ENCODE measurements at places on chromosomes 7 and 10.

- no peak for DNase-seq
Measured at GRCh38 chr7:23016345-23017253, 2.7 kb upstream of the HYCC1 start.

- DNase-seq = no peak
Measured at GRCh38 chr10:67851186-67851585, 13.2 kb upstream of the DNAJC12 start.

DNA sequence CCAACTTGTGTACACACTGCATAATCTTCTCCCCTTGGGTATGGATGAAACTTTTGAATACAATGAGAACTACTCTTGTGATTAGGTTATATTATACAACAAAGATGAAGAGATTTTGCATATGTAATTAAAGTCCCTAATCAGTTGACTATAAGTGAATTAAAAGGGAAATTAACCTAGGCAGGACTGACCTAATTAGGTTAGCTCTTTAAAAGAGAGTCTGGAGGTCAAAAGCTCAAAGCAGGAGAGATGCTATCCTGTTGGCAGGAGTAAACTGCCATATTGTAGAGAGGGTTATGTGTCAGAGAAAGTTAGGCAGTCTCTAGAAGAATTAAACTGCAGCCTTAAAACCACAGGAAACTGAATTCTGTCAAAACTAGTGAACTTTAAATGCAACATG is 29.4 kb downstream of the HGF start:
- DNase-seq = no peak

- DNase-seq = no peak
Measured at GRCh38 chr7:45689011-45689796, 115.0 kb downstream of the ADCY1 start.

GRCh38 chr7:20778063-20778721 is 8.5 kb downstream of the SP8 start:
- DNase-seq = peak; percentile 38

GRCh38 chr7:141663081-141663849 is 38.7 kb downstream of the DENND11 start:
- DNase-seq = no peak

- DNase-seq = no peak
Measured at GRCh38 chr7:1007901-1008300, 24.9 kb downstream of the CYP2W1 start.

DNA sequence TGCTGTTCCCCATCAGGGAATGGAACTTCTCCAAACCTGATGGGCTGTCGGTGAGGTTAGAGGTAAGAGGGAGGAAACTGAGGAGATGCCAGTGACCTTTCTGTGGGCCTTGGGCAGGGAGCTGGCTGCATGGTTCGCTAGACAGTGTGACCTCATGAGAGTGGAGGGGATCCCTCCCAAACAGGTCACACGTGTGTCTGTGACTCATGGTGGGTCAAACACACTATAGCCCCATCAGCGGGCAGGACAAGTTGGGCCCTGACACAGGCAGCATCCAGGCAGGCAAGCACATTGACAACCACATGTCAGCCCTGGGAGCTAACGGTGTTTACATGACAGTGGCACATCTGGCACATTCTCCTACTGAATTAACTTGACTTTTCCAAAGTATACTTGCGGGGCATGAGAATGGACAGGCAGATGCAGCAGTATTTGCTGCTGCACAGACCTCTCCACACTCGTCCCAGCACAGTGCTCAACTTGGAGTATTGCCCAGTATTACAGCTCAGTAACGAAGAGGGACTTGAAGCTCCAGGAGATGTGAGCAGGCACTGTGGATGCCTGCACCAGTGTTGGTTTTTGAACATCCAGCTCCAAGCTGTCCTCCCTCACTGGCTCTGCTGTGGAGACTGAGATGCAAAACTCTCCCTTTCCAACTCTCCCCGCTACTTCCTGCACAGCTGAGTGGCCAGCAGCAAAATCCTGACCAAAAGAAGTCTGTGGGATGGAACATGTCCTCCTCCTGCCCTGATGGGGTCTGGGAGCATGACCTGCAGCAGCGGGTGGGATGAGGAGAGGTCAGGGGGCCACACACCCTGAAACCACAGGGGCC is 199.6 kb downstream of the WDR37 start:
- DNase-seq = no peak

DNA sequence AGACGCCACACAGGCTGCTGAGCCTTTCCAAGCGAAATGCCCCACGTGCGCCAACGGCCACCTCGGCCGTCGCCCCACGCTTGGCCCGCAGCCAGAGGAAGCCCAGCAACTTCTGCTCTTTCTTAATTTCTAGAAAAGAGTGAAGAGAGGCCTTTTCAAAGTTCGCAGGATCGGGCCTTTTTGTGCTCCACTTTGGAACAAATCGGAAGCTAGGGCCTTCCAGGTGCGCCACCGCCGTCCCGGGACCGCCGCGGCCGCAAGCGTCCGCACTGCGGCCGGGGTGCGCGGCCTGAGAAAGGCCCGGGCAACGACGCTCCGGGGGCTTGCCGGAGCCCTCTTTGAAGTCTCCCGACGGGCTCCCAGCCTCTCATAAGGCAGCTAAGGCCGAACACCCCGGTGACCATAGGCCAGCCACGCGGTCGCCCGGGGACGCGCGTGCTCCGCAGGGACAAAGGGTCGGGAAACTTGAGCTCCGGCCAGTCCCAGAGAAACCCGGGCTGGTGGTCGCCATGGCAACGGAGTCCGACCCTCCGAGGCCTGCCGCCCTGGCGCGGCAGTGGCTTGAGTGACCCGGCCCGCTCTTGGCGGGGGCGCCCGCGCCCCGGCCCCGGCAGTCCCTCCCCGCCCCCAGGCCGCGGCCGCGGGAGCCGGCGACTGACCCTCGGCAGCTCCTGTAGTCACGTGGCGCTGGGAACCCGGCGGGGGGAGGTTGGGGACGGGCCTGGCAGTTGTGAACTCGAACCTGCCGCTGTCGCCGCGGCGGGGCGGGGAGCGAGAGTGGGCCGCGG is at the start of gene REPIN1:
Gene REPIN1, plus strand, starts transcription at position 727 of the 788 bp plus-strand sequence. CDS start 890 bp downstream, outside the sequence.
- peak; percentile 82 for DNase-seq

DNA sequence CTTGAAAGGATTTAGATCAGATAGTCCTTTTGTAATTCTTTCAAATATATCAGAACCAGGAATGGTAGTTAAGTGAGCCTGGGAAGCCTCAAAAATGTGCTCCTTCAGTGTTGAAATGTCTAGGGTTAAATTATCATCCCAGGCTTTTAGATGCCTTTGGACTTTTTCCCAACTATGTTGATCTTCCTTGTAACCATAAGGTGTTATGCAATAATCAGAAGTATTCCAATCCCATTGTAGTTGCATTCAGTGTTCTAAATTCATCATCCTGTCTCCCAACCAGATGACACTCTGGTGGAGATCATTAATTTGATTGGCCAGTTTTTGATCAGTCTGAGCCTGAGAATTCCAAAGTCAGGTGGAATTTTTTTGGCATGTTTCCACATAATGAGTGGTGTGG is 35.1 kb upstream of the AKR1C2 start:
- no peak for DNase-seq

DNA sequence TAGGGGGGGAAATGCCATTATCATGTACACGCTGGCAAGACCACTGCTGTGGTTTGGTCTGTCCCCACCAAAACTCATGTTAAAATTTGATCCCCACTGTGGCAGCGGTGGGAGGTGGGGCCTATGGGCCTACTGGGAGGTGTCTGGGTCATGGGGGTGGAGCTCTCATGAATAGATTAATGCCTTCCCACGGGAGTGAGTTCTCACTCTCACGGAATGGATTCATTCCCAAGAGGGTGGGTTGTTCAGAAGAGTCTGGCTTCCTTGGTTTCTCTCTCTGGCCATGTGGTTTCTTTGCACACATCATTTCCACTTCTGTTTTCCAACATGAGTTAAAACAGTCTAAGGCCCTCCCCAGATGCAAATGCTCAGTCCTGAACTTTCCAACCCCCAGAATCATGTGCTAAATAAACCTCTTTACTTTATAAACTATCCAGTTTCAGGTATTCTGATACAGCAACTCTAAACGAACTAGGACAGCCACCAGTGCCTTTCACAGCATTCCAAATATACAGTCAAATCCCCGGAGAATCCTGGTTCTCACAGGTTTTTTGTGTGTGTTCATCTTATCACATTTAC is 44.3 kb downstream of the SMURF1 start:
- DNase-seq = no peak

- DNase-seq = no peak
Measured at GRCh38 chr10:87916515-87916914, 53.1 kb downstream of the PTEN start.

- DNase-seq = no peak
Measured at GRCh38 chr7:51949726-51950644, 633.4 kb upstream of the COBL start.

GRCh38 chr10:43395571-43396060 is 13.4 kb downstream of the HNRNPF start:
- DNase-seq = peak; percentile 11

GRCh38 chr10:101535949-101536348 is 52.1 kb downstream of the POLL start:
- DNase-seq = no peak

GRCh38 chr10:132712743-132713142 is 73.2 kb downstream of the NKX6-2 start:
- DNase-seq = no peak

- DNase-seq = no peak
Measured at GRCh38 chr10:76172020-76172419, 740.6 kb downstream of the LRMDA start.

DNA sequence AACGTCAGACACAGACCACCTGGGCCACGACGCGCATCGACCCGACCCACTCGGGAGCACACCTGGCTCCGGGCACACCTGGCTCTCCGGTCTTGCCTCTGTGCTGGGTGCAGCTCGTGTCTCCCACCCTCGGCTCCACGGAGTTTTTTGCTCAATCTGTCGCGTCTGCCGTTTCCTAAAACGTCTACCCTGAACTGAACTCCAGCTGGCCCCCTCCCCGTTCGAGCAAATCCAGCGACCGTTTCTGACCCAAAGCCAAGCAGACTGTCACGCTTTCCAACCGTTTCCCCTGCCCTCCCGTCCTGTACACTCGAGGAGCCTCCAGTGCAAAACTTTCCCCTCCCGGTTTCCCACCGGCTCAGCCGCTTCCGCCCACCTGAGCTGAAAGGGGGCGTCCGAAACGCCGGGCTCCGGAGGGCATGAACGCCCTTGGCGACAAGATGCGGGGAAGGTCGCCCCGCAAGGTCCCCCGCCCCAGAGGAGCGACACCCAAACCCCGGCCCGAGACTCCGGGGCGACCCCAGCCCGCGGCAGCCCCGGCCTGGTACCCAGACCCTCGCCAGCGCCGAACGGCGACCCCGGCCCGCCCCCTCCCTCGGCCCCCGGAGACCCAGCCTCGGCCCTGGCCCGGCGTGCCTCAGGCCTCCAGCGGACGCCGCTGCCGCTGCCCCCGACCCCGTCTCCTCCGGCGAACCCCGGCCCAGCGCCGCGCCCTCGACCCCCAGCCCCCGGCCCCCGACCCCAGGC is 557 bp downstream of the CYTH3 start:
- DNase-seq = peak; percentile 20

GRCh38 chr7:99928994-99929729 is at the start of gene GJC3:
TSS of gene GJC3 (minus strand) at chr7:99929620. CDS start at chr7:99929620, 0 bp downstream.
- DNase-seq = peak; percentile 61

DNA sequence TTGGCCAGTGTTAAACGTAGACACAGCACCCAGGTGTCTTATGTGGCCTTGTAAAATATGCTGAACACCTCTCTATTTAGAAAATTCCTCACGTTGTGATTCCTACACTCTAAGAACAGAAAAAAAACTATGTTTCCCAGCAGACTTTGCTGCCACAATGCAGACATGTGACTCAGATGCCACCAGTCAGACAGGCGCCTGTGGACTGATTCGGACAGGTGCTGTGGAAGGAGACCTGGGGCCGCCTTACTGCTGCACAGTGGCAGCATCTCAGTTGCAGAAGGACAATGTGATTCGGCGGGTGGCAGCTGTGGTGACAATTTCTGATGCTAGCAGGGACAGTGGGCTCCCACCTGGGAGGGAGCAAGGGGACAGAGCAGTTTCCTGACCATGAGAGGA is 88.8 kb downstream of the C10orf90 start:
- DNase-seq = no peak

- DNase-seq = no peak
Measured at GRCh38 chr10:130497056-130498010, 361.1 kb downstream of the GLRX3 start.

DNA sequence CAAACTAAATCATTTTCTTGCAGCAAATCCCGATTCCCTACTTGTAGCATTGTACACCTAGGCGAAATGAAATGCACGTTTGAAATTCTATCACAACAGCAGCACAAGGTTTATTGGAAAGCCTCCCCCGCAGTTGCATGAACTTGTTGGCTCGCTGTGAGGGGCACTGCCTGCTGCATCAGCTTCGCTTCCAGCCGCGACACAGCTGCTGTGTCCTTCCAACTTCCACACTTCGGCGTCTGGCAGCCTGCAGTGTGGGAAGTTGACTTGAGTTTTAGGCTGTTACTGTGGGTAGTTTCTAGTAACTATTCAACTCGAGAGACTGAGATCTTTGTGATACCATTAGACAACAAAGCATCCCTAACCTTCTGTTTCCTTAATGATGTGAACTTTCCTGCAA is 315.8 kb upstream of the TPK1 start:
- DNase-seq = no peak

- no peak for DNase-seq
Measured at GRCh38 chr7:55108818-55109217, 90.0 kb downstream of the EGFR start.

GRCh38 chr7:40165216-40165615 is 30.4 kb downstream of the SUGCT start:
- no peak for DNase-seq

DNA sequence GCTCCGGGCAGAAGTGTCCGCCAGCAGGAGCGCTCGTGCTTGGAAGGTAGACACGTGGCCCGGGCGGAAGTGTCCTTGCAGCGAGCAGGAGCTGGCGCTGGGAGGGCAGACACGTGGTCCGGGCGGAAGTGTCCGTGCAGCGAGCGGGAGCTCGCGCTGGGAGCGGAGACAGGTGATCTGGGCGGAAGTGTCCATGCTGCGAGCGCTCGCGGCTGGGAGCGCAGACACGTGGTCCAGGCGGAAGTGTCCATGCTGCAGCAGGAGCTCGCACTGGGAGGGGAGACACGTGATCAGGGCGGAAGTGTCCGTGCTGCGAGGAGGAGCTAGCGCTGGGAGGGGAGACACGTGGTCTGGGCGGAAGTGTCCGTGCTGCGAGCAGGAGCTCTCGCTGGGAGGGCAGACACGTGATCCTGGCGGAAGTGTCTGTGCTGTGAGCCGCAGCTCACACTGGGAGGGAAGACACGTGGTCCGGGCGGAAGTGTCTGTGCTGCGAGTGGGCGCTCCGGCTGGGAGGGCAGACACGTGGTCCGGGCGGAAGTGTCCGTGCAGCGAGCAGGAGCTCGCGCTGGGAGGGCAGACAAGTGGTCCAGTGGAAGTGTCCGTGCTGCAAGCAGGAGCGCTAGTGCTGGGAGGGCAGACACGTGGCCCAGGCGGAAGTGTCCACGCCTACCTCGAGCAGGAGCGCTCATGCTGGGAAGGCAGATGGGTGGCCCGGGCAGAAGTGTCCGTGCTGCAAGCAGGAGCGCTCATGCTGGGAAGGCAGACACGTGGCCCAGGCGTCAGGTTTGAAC is 41.1 kb upstream of the PRKAR1B start:
- DNase-seq = peak; percentile 99

Measured in NCI-H1105 treated with DMSO at 0.1 percent for 48 hours (cell line).